ENCODE measurements at places on chromosomes 6 and 20. TPM values are rescaled to one million over a fixed set of nuclear protein-coding genes. Genes with fewer than 3 reads are reported as not detected.

- no peak for DNase-seq
- no peak overlapping the region for H3K4me3 ChIP-seq
- peaks cover 3% of the 10 kb centered on the region for H3K27me3 ChIP-seq
Observed at GRCh38 chr20:24950128-24950835, 1.2 kb downstream of the CST7 start.

DNA sequence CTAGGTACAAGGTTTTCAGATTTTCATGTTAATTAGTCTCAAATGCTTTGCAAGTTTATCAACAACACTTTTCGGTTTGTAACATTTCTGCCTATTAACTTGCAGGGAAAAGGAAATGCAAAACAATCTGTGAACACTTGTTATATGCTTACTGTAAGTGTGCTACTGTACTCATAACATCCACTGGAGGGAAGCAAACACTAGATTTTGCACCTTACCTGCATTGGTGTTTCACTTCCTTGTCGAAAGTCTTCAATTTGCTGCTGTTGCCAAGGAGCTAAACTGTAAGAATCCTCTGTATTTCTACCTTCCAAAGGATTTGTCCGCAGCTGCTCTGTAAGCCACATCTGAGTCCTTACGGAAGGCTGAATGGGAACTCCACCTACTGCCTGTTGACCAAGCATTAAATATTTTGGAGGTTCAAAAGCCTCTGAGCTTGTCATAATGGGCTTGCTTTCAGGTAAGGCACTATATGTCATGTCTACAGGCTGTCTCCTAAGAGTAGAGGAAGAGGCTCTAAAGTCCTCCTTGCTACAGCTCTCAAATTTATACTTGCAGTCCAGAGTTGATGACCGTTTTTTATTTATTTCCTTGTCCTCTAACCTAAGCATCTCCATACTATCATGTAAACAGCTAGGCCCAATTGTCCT is 17.3 kb downstream of the PLN start:
- H3K4me1 ChIP-seq, result no peaks in the 10 kb centered on the region
- no peaks in the 10 kb centered on the region for H3K36me3 ChIP-seq
- H3K4me3 ChIP-seq, result no peak overlapping the region
- H3K27ac ChIP-seq, result no peak overlapping the region
- no peak for DNase-seq

DNA sequence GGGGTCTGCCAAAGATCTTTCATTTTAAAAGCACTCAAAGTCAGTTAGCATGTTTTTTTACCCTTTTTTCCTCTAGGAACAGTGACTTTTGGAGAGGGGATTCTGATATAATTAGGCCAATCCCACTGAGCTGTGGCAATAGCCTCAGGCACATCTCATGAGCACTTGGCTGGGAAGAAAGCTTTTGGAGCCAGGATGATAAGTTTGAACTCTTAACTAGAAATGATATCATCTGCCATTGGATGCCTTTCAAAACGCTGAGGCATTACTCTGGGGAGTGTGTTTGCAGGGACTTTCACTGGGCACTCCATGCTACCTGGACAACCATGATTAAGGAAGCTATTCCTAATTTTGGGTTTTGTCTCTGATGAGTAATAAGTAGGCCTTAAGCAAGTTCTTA is 3.7 kb downstream of the SCGN start:
- H3K27me3 ChIP-seq, result no peaks in the 10 kb centered on the region
- H3K4me1 ChIP-seq, result no peaks in the 10 kb centered on the region
- H3K36me3 ChIP-seq, result no peaks in the 10 kb centered on the region
- no peak overlapping the region for H3K27ac ChIP-seq
- no peak overlapping the region for H3K4me3 ChIP-seq
- no peak for DNase-seq

DNA sequence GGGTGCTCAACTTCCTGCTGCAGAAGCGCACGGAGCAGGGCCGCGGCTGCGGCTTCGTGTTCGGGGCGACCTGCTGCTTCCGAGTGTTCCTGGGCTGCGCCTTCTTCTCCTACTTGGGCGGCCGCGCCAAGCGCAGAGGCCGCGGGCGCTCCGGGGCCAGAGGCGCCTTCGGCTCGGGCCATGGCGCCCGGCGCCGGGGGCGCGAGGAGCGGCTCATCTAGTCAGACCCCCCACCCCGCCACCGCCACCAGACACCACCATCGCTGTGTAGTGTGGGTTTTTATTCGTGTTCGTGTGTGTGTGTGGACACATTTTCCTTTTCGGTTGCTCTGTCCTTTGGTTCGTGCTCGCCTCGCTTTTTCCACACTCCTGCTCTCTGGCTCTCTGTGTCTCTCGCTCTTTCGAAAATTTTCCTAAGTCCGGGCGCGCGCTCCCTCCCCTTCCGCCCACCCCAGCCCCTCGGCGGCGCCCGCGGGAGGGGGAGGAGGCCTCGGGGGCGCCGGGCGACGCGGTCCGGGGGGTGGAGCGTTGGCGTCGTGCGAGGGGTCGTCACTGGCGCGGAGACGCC is 38.1 kb downstream of the GNAS start:
- peak overlapping the region; percentile 99 for H3K27ac ChIP-seq
- H3K4me3 ChIP-seq, result peak overlapping the region; percentile 92
- peaks cover 22% of the 10 kb centered on the region for H3K4me1 ChIP-seq
- no peaks in the 10 kb centered on the region for H3K36me3 ChIP-seq
- no peaks in the 10 kb centered on the region for H3K27me3 ChIP-seq

GRCh38 chr20:15931897-15932296 is 641.4 kb downstream of the KIF16B start:
- no peaks in the 10 kb centered on the region for H3K4me1 ChIP-seq
- H3K27me3 ChIP-seq, result no peaks in the 10 kb centered on the region
- H3K36me3 ChIP-seq, result no peaks in the 10 kb centered on the region

Gene PI3
- total RNA-seq, result 0.88 TPM

Measured in breast epithelium (tissue), 4 donors.